ENCODE measurements at places on chromosomes 4 and X. TPM values are rescaled to one million over a fixed set of nuclear protein-coding genes. Genes with fewer than 3 reads are reported as not detected.

FGFRL1 gene
- total RNA-seq: 3.4 TPM

NPY2R gene
- total RNA-seq: not detected

FGF2 gene
- 0.39 TPM for total RNA-seq

NAT8L gene
- under 0.01 TPM for total RNA-seq

PCDH7 gene
- 111 TPM for total RNA-seq

USP11 gene
- total RNA-seq: 73.0 TPM

MAOB gene
- not detected for total RNA-seq

SMR3A gene
- not detected for total RNA-seq

CC2D2A gene
- 19.6 TPM for total RNA-seq

IBSP gene
- total RNA-seq: not detected

SFRP2 gene
- 9.8 TPM for total RNA-seq

CFAP47 gene
- total RNA-seq: under 0.01 TPM

GPR50 gene
- total RNA-seq: not detected

GAGE12E gene
- total RNA-seq: not detected

PCDH19 gene
- 0.11 TPM for total RNA-seq

QRFPR gene
- not detected for total RNA-seq

EMCN gene
- not detected for total RNA-seq

GRPR gene
- total RNA-seq: not detected

CXCL11 gene
- total RNA-seq: not detected

SPANXA2 gene
- not detected for total RNA-seq

CCDC160 gene
- 0.79 TPM for total RNA-seq

DACH2 gene
- total RNA-seq: not detected

PPBP gene
- not detected for total RNA-seq

MAGEA1 gene
- not detected for total RNA-seq

SMIM31 gene
- not detected for total RNA-seq

TLR2 gene
- under 0.01 TPM for total RNA-seq

PDCL2 gene
- total RNA-seq: not detected

AMBN gene
- not detected for total RNA-seq

DCAF8L2 gene
- not detected for total RNA-seq

TACR3 gene
- total RNA-seq: not detected

AREG gene
- total RNA-seq: 18.5 TPM

WDFY3 gene
- total RNA-seq: 115 TPM

ALAS2 gene
- total RNA-seq: not detected

HSFX4 gene
- not detected for total RNA-seq

TCEAL9 gene
- total RNA-seq: 71.1 TPM

QDPR gene
- 6.3 TPM for total RNA-seq

MAP7D3 gene
- total RNA-seq: 14.6 TPM

All from placental epithelial cell (primary cell).